Activated T-cell treated with anti-CD3 and anti-CD28 coated beads, Interleukin-2, amount 50 U/mL, for 72 hours (primary cell): ENCODE measurements at places on chromosomes 7 and 10.
A peak's percentile ranks its signal among the peaks of the same experiment; 100 is the strongest.

DNA sequence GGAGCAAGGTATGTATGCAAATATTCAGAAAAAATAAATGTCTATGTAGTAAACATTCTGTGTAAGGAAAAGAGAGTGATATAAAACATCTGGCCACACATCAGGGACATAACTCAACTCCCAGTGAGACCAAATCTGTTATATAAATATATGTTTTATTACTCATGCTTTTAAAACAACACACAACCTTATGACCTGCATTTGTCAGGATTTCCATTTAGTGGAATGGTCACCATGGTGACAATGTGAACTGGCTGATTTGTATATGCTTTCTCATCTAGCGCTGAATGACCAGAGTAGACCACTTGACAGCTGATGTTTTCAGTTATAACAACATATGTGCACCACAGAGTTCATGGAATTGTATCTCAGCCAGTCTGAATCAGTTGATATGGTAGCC is 551.7 kb downstream of the HTR7 start:
- no peak for DNase-seq

DNA sequence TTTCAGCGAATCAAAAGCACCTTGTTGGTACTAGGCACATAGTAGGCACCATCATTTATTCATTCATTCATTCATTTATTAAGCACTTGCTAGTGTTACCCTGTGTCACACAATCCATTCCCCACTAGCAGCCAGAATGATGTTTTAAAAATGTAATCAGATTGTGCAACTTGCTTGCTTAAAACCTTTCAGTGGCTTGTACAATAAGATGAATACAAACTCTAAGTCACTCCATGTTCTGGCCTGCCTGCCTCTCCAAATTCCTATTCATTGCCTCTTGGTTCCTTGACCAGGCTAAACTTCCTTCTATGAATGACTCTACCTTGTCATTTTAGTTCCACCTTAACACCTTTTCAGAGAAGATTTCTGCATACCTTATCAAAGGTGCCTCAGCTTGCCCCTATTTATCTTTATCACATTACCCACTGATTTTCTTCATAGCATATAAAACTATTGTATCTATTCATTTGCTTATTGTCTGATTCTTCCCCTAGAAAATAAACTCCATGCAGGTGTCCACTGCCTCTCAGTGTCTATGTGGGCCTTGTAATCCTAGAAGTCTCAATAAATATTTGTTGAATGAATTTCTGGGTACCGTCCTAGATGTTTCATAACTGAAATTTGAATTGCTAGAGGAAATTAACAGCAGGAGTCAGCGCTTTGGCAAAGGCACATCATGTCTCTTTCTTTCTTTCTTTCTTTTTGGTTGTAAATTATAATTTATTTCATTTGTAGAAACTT is 169.5 kb downstream of the TMEM26 start:
- no peak for DNase-seq

- no peak for DNase-seq
Observed at GRCh38 chr10:108443636-108444035, 1279.1 kb upstream of the SORCS1 start.

GRCh38 chr10:30993155-30993554 is 38.5 kb downstream of the ZNF438 start:
- DNase-seq: no peak

DNA sequence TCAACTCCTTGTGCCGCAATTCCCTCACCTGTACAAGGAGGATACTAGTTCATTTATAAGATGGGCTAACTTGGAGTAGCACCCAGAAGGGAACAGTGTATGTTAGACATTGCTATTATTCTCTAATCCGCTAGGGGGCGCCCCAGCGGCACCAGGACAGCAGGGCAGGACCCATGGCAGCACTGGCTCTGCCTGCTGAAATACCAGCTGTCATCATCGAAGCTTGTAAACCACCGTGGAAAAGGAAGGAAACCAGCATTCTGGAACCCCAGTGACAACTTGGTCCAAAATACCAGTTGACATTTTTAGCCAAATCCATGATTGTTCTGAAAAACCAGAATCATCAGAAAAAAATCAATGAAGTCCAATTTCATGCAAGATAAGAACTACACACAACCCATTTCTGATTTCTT is 134.4 kb downstream of the ITGA8 start:
- peak; percentile 33 for DNase-seq

GRCh38 chr10:11165591-11166543 is 148.2 kb downstream of the CELF2 start:
- DNase-seq: peak; percentile 77

DNA sequence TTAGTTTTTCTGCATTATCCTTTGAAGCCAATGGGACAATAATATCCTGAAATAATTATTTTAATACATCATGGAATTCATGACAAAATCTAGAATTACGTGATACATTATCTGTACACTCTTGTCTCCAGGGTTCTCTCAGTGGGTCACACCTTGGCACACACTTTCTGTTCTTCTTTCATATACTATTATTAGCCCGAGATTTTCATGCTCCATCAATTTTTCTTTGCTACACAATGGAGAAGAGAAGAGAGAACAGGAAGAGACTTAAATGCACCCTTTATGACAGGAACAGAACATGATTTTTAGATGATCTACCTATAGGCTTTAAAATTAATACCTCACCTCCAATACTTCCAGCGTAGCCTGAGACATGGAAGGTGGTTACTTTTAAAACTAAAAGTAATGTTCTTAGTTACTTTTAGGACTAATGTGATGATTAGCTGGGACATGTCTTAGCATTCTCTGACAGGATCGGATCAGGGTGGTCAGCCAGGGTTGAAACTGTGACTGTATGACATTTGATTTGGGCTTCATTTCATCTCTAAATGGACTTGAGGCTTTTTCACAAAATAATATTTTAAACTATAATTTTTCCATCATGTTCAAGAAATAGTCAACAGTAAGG is 148.2 kb upstream of the WNT16 start:
- no peak for DNase-seq

DNA sequence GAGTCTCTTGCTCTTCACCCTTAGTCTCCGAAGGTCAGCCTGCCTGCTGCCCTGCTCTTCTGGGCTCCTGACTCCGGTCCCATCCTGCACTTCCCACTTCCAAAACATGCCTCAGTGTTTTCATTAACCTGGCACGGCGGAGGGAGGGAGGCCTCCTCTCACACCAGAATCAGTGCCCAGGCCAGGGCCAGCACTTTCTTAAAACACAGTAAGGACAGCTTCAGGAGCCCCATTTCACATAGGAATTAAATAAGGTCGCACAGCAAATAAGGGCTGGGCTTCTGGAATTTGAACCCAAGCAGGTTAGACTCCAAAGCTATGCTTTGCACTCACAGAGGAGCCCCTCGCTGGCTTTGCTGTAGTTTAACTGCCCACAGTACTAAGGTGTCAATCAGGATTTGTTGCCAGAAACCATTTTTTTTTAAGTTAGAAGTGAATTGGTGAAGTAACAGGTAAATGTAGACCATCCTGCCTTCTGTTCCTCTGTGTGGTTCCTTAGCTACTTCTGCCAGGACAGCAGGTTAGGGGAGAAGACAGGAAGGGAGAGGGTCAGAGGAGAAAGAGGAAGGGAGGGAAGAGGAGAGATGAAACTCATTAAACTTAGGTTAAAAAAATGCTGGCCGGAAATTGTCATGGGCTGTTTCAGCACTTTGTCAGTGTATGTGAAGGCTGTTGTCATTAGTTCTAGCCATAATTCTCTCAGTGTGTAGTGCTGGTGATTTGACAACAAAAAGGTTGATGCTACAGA is 1.1 kb downstream of the RASSF4 start:
- DNase-seq: no peak

DNA sequence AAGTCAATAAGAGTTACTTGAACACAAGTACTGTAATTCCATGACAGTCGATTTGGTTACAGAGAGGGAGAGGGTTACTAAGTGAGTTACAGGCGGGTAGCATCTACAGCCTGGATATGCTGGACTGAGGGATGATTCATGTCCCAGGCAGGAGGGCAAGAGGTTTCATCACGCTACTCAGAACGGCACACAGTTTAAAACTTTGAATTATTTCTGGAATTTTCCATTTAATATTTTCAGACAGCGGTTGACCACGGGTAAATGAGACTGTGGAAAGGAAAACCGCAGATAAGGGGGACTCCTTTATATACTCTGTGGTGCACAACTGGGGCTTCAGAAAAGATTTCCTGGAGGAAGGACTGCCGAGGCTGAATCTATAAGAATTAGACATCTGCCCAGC is 25.7 kb upstream of the LRRC4 start:
- DNase-seq: no peak

- DNase-seq: no peak
Observed at GRCh38 chr10:113776553-113776952, 25.1 kb downstream of the PLEKHS1 start.

DNA sequence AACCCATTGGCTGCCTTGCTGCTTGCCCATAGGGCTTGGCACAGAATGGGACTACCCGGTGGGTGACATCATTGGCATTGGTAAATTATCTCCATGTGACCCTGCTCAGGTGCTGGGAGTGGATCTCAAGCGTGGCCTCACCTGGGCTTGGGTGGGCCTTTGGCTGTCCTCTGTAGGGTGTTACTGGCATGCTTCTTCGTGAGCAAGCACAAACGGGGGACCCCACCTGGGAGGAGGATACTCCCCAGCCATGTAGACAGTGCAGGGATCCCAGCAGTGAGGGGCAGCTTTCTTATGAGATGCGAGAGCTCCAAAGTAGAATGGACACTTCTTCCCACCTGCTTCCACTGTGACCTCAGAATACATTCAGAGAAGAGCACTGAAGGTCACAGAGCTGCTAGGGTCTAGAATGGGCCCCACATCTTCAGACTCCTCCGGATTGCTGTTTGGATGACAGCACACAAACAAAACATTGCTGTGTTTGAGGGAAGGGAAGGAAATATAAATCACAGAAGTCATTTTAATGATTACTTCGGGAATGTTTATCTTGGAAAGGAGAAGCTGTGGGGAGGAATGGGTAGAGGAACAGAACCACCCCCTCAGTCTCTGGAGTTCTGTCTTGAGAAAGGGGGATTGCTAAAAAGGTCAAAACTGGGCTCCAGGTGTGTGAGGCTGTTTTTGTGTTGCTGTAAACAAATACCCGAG is 75.9 kb downstream of the SH2D4B start:
- no peak for DNase-seq

- DNase-seq: no peak
Observed at GRCh38 chr7:83021032-83021431, 141.7 kb downstream of the PCLO start.

DNA sequence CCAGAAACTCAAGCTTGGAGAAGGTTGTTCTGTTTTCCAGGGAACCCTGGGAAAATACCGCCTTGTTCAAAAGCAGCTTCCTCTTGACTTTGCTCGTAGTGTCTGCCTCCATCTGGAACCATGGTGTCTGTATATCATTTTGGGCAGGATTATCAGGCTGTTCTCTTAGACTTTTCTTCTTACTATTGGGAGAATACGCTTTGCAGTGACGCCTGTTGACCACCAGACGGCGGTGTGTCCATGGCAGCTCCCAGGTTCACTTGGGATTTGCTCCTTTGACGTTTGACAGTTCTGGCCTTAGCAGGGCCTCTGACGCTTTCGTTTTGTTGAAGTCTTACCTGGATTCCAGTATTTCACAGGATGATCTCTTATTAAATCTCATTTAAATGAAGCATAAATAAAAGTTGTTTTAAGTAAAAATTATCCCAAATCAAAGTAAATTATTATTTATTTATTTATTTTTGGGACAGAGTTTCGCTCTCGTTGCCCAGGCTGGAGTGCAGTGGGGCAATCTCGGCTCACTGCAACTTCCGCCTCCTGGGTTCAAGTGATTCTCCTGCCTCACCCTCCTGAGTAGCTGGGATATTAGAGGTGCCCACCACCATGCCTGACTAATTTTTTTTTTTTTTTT is 41.8 kb upstream of the GJD4 start:
- peak; percentile 39 for DNase-seq

DNA sequence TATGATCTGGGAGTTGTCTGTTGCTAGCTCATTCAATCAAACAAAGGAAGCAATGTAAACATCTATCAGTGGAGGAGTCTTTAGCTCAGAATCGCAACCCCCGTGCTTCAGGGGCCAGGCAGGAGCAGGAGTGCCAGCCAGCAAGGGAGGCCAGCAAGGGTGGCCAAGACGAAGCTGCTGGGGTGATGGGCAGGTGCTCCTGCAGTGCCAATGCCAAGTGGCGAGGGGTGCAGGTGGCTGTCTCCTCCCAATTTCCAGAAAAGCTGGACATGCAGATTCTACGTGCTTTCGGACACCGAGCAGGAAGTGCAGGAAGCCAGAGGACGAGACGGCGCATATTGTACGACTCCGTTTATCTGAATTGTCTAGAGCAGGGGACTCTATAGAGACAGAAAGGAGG is 48.1 kb upstream of the EBF3 start:
- DNase-seq: no peak

GRCh38 chr10:24715246-24715769 is 8.4 kb downstream of the ARHGAP21 start:
- DNase-seq: no peak

- no peak for DNase-seq
Observed at GRCh38 chr7:30745261-30745941, 6.5 kb upstream of the INMT start.

DNA sequence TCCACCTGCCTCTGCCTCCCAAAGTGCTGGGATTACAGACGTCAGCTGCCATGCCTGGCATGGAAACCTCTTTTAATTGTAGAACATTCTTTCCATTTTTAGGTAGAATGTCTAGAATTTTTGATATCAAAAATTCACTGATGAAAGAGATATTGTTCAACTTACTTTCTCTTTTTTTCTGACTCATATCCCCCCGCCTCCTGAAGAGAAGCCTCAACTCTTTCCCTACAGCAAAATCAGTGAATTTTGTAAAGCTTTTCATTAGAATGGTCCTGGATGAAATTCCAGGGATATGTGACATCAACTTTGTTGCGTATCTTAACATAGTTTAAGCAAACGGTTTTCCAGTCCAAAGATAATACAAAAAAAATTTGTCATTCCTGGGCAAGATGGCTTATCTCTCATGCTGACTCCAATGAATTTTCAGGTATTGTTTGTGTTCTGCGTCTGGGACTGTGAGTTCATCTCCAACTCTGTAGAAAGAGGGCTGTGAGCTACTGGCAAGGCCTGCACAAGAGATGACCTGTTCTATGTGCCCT is 256.8 kb downstream of the BMPER start:
- no peak for DNase-seq

DNA sequence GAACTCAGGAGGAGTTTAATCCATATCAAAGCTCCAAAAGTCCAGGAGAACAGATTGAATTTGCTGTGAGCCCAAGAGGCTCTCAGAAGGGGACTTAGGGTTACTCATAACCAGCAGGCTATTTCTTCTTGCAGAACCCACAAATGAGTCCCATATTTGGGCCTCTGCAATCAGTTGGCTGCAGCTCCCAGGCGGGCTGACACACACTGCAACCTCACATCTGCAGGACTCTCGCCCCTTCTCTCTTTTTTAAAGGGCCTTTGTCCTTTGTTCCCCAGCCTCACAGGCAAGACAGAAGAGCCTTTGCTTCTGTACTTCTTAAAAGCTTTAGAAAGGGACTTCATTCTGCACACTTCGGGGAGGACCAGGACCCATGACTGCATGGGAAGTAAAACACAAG is 26.7 kb downstream of the CREB3L2 start:
- no peak for DNase-seq

GRCh38 chr7:137328373-137329120 is 15.0 kb downstream of the PTN start:
- DNase-seq: no peak

- no peak for DNase-seq
Observed at GRCh38 chr7:6096581-6096980, 65.4 kb downstream of the ANKRD61 start.

- DNase-seq: no peak
Observed at GRCh38 chr7:37594602-37595001, 89.0 kb upstream of the GPR141 start.
